Islet precursor cell (in vitro differentiated cells): ENCODE measurements at places on chromosomes 3 and 15.
A peak's percentile ranks its signal among the peaks of the same experiment; 100 is the strongest.

DNA sequence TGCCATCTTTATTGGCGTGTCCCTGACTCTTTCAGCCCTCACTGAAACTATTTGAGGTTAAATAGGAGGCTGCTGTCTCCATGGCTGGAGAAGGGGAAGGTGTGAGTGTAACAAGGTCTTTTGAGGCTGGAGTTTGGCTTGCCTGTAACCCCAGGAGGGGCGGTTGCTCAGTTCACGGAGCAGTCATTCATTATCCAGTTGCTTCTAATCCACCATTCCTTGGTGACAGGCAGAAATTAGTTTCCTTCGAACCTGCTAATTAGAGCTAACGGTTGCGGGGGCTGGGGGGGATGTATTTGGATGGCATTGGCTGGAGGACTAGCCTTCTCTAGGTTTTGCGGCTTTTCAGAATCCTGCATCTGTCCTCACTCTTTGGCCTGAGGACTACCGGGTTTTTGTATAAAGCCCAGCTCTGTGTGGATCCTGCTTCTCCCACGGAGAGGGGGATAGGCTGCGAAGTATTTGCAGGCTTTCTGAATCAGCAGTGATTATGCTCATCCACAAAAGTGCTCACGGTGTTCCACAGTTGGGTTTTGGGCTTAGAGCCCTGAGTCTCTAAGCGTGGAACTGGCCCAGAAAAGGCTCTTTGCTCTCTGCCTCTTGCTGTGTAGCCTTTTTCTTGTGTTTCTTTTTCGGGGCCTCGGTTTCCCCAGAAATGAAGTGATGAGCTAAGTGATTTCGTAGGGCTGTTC, 18.6 kb downstream of the FGD5 start:
- DNase-seq: no peak

DNA sequence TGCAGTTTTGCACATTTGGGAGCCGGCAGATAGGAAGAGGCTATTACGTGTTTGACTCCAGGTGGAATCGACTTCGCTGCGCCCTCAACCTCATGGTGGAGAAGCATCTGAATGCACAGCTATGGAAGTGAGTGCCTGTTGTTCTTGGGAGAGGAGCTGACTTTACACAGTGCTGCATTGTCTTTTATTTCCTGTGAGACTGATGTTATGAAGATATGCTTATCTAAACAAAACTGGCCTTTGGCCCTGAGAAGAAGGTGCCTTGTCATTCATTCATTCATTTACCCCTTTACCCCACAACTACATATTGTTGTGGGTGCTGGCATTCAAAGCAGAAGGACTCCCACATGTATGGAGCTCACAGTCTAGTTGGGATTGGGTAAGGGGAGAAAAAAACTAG, 32.6 kb downstream of the PSMD6 start:
- DNase-seq: no peak

DNA sequence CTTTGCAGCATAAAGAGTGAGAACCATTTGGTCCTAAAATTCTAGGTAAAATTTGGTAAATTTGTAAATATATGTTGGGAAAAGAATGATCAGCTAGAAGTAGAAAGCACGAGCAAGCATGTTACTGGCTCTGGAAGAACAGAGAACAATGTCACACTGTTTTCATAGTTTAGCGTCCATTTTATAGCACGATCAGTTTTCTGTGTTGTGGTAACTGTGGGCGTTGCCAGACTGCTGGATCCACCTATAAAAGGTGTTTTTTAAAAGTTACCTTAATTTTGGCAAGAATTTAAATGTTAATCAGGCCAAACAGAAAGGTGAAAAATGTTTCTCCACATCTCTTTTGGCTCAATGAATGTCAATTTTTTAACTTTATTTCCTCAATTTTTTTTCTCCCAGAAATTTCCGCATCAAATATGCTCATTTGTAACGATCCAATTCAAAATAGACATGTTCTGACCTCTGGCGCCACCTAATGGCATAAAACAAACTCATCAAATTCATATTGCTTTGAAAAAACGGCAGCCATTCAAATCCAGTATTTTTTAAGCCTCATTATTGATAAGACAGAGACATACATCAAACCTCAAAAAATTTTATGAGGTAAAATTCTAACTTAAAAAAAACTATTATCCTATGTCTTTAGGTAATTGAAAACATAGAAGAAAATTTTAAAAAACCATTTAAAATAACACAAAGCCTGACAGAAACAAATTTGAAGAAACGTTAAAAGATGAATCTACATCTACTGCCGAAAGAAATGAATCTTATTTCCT, 5.5 kb upstream of the GP5 start:
- DNase-seq: no peak

GRCh38 chr15:93974804-93975481, 256.4 kb upstream of the MCTP2 start:
- DNase-seq: peak; percentile 64

GRCh38 chr3:73144828-73145227, 83.4 kb downstream of the EBLN2 start:
- no peak for DNase-seq

DNA sequence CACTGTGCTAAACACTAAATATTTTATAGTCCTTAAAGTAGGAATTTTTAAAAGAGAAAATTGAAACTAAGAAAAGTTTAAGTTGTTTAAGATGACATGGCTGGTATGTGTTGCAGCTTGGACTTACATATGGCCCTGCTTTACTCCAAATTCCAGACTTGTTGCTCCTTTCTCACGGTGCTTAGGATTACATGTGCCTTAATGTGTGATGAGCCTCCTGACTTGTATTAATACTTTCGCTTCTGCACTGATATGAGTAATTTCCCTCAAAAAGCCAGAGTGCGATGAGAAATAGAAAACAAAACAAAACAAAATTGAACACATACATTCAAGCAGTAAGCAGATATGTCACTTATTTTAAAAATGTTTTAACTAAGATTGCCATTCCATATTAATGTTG, 250.2 kb downstream of the VGLL3 start:
- no peak for DNase-seq

DNA sequence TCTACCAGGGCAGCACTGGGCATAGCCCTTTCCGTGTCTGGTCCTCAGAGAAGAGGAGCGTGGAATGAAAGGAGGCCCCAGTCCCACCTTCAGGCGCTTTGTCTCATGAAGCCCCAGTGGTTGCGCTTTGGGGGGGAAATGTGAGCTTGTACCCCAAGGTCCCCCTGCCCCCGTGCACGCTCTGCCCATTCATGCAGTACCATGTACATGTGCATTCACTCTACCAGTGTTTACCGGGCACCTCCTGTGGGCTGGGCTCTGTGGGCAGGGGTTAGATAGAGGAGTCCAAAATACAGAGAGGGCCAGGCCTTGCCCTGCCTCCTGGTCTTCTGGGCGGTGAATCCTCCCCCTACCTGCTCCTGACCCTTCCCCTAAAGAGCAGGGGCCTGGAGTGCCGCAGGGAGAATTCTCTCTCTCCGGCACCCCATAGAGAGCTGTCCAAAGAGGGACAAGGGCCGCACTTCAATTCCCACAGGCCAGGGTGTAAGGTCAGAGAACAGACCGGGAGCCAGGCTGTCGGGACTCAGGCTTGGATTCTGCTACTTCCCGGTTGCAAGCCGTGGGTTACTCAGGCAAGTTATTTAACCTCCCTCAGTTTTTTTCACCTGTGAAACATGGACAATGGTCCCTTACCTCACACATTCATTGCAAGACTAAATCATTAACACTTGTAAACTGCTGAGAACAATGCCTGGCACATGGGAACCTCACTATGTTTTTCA, 153.4 kb downstream of the MEGF11 start:
- no peak for DNase-seq

DNA sequence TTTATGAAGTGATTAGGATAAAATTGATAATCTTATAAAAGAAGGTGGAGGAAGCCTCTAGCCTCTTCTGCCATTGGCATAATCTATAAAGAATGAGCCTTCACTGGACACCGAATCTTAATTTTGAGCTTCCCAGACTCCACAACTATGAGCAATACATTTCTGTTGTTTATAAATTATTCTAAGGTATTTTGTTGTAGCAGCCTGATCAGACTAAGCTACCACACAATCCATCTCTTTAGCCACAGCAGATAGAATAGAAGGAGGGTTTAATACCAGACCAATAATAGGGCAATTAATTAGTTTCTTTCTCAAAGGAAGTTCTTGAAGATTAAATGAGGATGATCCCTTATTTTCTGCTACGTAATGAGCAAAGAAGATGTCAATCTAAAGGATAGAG, 33.3 kb downstream of the SUCNR1 start:
- no peak for DNase-seq

DNA sequence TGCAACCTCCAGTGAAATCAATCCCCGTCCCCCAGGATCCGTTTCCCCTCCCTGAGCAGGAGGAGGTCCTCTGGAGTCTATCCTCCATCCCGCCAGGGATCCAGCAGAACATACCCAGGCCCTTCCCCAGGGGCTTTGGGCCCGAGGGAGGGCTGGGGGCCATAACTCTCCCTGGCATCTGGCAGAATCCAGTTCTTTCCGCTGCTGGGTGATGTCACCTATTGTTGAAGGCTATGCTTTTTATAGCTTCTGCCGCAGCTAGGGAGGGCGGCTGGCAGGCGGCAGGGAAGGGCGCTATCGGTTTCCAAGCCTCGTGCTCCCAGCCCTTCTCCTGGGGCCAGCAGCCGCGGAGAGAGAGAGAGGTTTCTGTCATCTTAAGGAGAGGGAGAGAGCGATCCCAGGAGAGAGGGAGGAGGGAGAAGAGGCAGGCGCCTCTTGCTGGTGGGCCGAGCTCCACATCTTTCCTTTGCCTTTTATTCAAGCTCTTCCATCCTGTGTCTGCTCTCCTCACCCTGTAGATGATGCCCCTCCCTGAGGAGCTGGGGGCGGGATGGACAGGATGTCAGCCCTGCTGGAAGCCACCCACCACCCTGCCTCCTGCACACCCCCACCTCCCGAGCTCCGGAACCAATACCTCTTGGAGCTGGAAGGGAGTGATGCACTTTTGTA, 120.1 kb downstream of the ANP32A start:
- DNase-seq: peak; percentile 89

GRCh38 chr15:75192307-75192706, 9.4 kb upstream of the C15orf39 start:
- DNase-seq: no peak

DNA sequence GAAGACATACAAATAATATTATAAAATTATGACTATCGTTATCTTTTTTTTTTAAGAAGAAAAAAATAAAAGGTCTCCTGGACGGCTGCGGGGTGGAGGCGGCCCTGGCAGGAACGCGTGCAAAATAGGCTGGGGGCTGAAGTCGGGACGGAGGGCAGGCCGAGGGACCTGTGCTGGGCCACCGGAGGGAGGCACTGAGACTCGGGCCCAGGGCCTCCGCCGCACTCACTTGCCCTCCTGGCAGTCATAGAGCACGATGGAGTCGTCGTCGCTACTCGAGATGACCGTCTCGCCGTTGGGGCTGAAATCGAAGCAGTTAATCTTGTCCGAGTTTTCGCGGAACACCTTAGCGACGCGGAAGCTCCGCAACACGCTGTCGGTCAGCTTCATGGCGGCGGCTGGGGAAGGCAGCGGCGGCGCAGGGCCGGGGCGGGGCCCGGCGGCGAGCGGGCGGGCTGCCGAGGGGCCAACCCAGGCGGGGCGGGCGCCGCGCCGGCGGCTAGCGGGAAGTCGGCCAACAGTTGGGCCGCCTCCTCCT, 408 bp downstream of the WDR82 start:
- DNase-seq: peak; percentile 75

- DNase-seq: no peak
These were observed 126.2 kb downstream of the GOLIM4 start for GRCh38 chr3:167969548-167969947.

GRCh38 chr15:65363306-65363705, 14.5 kb downstream of the IGDCC3 start:
- no peak for DNase-seq

DNA sequence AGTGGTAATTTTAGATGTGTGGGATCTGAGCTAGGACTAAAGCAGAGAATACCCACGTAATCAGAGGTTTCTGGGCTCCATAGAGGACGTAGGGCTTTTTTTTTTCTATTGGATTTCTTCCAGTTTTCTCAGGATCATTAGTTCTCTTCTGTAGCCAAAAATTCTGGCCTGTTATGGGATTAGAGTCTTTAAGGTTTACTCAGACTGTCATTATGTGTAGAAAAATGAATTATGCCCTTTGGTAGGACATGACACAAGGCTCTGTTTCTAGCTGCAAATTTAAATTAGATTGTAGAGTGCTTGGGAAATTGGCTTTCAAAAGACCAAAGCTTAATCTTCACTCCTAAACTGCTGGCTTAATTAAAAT, 1.9 kb downstream of the SETD5 start:
- no peak for DNase-seq

DNA sequence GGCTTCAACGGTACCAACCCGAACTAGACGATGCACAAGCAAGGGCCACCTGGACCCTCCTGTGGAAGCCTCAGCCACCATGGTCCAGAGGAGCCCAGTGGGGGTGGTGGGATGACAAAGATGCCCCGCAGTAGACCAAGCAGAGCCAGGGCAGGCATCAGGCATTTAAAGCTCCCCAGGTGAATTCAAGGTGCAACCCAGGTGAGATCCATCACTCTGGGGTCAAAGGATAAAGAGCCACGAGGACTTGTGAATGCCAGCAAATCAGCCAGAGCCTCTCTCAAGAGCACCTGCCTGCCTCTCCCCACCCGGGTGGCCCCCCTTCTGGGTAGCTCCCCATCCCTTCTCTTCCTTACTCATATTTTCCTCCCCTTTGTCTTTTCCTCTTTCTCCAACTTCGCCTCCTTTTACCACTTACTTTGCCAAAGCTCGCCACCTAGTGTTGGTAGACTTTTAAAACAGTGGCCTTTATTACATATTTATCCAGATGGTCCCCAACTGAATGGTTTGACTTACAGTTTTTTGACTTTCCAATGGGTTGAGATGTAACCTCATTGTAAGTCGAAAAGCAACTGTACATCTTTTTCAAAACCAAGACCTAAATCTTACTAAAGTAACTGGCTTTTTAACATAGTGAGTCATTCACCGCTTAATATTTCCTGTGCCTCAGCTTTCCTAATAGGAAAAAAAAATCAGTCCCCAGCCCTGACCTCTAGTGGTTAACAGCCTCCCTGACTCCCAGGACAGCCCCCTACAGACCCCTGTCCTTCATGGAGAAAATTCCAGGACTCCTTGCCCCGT, 18.8 kb downstream of the PLA2G4F start:
- peak; percentile 46 for DNase-seq
